ENCODE measurements at places on chromosomes 3 and 15.

GRCh38 chr3:115270849-115271248 lies 123.8 kb upstream of the ZBTB20 start:
- no peak for DNase-seq

GRCh38 chr3:155517903-155518302 lies 224.4 kb upstream of the STRIT1 start:
- no peak for DNase-seq

- DNase-seq, result no peak
These were observed 154.3 kb downstream of the RBPMS2 start for GRCh38 chr15:64621056-64621455.

GRCh38 chr3:197592361-197593045 lies 36.7 kb upstream of the BDH1 start:
- DNase-seq, result no peak

GRCh38 chr15:69973102-69973714 lies 124.5 kb downstream of the TLE3 start:
- no peak for DNase-seq

DNA sequence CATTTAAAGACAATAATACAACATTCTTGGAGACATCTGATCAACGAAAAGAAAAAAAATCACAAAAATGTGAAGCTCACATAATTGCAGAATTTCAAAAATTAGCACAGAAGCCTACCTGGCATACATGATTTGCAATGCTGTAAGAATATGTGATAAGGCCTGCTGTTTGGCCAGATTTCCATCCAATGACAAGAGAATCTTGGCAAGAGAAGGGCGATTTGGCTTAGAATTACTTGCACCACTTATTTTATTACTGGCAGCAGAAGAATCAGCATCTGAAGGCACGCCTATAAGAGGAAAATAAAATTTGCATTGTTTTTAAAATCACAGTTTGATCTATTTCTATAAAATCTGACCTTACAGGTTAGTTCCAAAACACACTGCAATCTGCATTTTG lies 70.3 kb upstream of the OCA2 start:
- no peak for DNase-seq
